Testis (tissue), 5 donors: ENCODE measurements at places on chromosomes 13 and 19. TPM values are rescaled to one million over a fixed set of nuclear protein-coding genes. Genes with fewer than 3 reads are reported as not detected.
A peak's percentile ranks its signal among the peaks of the same experiment; 100 is the strongest.

DNA sequence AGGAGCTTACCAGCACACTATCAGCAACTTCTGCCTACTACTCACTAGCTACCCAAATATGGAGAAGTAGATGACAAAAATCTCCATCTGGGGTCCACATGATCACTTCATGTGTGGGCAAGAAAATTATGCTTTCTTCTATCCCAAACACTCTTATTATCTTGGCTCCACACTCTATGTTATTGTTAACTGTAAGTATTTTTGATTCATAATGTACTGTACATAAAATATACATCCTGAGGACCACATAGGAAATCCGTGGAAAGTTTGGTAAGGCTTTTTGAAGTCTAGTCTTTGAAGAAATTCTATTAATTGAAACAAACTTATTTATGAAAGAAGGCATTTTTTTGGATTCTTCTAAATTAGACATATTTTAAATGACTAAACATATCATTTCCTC is 378.8 kb downstream of the DACH1 start:
- H3K27me3 ChIP-seq, result no peaks in the 10 kb centered on the region
- H3K4me1 ChIP-seq, result no peaks in the 10 kb centered on the region
- no peak for DNase-seq
- H3K27ac ChIP-seq, result no peak overlapping the region

- no peak overlapping the region for H3K4me3 ChIP-seq
- H3K36me3 ChIP-seq, result no peaks in the 10 kb centered on the region
- no peak overlapping the region for H3K27ac ChIP-seq
- no peak for DNase-seq
Measured at GRCh38 chr19:56398809-56399208, 5.3 kb upstream of the ZNF583 start.

ZFP82 gene
- 8.3 TPM for total RNA-seq

DNA sequence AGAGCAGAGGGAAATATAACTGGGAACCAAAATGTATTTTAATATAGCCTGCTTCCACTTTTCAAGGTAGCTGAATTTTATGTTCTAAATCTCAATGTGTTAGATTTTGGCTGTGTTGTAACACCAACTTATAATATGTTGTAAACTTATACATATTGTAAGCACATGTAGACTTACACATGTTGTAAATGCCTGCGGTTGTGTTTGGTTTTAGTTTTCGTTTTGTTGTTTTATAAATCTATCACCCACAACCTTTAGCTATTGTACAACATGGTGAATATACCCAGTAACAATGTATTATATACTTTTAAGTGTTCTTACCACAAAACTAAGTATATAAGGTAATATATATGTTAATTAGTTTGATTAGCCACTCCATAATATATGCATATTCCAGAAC is 15.6 kb downstream of the KCTD4 start:
- H3K27me3 ChIP-seq, result no peaks in the 10 kb centered on the region
- H3K36me3 ChIP-seq, result no peaks in the 10 kb centered on the region
- DNase-seq, result no peak

GRCh38 chr13:48233889-48234488 is 983 bp downstream of the ITM2B start:
- peak overlapping the region; percentile 98 for H3K4me3 ChIP-seq
- H3K27ac ChIP-seq, result peak overlapping the region; percentile 100
- no peaks in the 10 kb centered on the region for H3K36me3 ChIP-seq
- H3K27me3 ChIP-seq, result no peaks in the 10 kb centered on the region
- DNase-seq, result peak; percentile 36

DNA sequence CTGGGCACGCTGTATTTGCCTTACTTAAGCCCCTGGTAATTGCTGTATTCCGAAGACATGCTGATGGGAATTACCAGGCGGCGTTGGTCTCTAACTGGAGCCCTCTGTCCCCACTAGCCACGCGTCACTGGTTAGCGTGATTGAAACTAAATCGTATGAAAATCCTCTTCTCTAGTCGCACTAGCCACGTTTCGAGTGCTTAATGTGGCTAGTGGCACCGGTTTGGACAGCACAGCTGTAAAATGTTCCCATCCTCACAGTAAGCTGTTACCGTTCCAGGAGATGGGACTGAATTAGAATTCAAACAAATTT is 676 bp downstream of the BRCA2 start:
- H3K36me3 ChIP-seq, result no peaks in the 10 kb centered on the region
- H3K4me1 ChIP-seq, result peaks cover 3% of the 10 kb centered on the region
- peak overlapping the region; percentile 98 for H3K27ac ChIP-seq
- no peak for DNase-seq
- H3K27me3 ChIP-seq, result no peaks in the 10 kb centered on the region

- no peak for DNase-seq
- no peaks in the 10 kb centered on the region for H3K4me1 ChIP-seq
- no peak overlapping the region for H3K4me3 ChIP-seq
- no peaks in the 10 kb centered on the region for H3K27me3 ChIP-seq
- H3K27ac ChIP-seq, result no peak overlapping the region
- no peaks in the 10 kb centered on the region for H3K36me3 ChIP-seq
Measured at GRCh38 chr13:19657872-19658591, 24.6 kb downstream of the MPHOSPH8 start.
